ENCODE measurements at places on chromosomes 4 and X.
A peak's percentile ranks its signal among the peaks of the same experiment; 100 is the strongest.

DNA sequence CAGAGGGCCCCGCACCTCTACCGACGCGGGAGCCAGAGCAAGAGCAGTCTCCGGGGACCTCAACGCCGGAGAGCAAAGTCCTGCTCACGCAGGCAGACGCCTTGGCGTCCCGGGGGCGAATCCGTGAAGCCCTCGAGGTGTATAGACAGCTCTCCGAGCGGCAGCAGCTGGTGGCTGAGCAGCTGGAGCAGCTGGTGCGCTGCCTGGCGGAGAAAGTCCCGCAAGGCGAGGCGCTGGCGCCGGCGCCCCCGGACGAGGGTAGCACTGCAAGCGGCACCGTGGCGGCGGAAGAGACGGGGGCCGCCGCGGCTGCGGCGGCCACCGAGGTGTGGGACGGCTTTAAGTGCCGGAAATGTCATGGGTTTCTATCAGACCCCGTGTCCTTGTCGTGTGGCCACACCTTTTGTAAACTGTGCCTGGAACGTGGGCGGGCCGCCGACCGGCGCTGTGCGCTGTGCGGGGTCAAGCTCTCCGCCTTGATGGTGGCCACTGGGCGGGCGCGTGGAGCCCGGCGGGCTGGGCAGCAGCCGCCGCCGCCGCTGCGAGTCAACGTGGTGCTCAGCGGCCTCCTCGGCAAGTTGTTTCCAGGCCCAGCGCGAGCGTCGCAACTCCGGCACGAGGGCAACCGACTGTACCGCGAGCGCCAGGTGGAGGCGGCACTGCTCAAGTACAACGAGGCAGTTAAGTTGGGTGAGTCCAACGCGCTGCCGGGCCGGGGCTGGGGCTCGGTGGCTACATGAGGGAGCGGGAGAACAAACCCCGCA is 672 bp downstream of the LONRF3 start:
- DNase-seq = no peak

- peak; percentile 63 for DNase-seq
These were observed 249.3 kb upstream of the DIPK2B start for GRCh38 chrX:45449982-45450381.

DNA sequence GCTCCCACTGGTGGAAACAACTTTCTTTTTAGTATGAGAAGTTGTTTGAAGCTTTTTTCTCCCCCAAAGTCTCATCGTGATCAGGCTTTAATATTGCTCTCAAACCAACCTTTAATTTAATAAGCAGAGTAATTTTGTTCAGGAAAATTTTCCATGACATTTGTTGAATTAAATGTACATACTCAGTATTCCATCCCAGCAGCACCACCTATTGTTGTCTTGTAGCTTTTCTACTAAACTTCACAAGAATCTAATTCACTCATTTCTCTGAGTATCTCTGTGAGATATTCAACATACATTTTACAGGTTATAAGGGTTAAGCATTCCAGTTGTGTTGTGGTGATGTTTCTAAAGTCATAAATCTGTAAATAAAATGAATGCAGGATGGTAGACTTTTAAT is 218.3 kb upstream of the HAND2 start:
- no peak for DNase-seq

- peak; percentile 24 for DNase-seq
These were observed 39.1 kb downstream of the PDGFRA start for GRCh38 chr4:54268151-54268550.

DNA sequence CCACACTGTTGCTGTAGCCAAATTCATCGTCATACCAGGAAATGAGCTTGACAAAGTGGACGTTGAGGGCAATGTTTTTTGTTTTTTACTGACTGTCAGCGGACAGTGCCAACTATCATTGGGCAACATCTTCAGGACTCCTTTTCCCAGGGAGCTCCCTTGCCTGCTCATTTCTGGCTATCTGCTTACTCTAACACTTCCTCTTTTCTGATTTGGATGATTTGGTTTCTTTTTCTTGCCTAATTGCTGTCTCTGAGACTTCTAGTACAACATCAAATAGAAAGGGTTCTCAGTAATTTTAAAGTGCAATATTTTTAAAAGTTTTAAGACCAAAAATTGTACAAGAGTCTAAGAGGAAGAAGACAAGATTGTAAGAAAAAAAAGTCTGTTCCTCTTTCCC is 92.0 kb upstream of the KLHL4 start:
- DNase-seq = no peak

DNA sequence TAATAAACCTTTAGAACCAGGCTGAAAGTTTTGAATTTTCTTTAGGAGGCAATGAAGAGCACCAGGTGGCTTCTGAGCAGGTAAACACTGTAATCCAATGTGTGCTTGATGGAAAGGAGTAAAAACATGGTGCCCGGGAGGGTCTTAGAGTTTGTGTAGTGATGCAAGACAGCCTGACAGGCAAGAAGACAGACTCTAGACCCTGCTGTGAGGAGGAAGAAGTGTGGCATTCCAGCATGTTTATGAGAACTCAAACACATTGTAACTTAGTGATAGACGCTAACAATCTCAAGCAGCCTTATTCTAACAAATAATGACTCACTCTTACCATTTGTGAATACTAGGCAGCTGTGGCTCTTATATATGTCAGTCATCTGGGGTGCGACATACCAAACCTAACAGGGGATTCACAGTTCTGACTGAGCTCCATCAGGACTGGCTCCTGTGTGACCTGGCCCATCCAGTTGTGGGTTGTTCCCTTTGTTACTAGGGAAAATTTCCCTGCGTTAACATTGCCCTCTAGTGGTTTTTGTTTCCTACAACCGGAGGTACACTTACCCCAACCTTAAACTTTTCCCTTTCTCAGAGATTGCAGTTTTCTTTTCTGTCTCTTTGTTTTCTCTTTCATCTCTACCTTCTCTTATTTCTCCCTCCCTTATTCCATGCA is 53.8 kb downstream of the VSIG4 start:
- DNase-seq = peak; percentile 53

DNA sequence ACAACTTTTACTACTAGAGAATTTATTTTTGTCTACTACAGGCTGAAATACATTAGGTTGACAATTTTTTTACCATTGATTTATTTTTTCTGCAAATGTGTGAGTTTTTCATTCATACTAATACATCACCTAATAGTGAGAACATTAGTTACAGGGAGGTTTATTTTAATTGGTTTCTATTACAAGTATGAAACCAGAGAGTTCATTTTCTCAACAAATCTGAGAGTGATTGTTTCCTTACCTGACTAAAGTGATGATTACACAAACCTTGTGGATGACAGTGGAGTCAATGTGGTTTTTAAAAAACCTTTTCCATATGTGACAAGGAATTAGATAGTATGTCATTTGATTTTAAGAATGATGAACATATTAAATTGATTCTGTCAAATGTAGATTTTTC is 227.4 kb downstream of the PALLD start:
- DNase-seq = no peak

DNA sequence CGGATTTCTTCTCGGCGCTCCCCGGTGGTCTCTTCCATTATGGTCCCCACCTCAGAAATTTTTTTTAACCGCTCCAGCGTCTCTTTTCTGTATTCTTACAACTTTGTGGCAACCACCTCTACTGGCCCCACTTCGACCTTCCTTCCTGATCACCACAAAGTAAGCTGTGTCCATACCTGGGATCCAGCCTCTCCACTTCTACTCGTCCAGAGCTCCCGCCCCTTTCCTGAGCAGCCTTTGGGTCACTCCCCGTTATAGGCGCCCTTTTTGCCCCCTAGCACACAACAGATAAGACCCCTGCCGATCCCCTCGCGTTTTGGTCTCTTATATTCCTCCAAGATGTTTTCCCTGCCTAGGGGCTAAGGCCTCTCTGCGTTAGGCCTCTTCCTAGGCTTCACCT is 557 bp downstream of the PIGG start:
- no peak for DNase-seq

GRCh38 chr4:152148057-152148456 is 387.2 kb upstream of the GATB start:
- no peak for DNase-seq

DNA sequence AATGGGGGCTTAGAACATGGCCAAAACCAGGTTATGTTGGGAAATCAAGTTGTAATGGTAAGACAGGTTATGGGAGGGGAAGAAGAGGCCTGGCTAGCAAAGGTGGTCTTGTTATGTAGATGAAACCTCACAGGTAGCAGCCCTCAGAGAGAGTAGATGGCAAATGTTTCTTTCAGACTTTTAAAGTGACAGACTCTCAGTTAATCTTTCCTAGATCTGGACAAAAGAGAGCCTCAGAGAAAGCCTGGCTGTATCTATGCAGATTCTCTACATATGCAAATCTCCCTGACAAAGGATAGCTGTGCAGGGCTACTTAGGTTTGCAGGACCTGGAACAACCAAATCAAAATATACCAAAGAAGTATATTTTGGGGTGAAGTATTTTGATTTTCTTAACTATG is 284.1 kb upstream of the AMOT start:
- no peak for DNase-seq

DNA sequence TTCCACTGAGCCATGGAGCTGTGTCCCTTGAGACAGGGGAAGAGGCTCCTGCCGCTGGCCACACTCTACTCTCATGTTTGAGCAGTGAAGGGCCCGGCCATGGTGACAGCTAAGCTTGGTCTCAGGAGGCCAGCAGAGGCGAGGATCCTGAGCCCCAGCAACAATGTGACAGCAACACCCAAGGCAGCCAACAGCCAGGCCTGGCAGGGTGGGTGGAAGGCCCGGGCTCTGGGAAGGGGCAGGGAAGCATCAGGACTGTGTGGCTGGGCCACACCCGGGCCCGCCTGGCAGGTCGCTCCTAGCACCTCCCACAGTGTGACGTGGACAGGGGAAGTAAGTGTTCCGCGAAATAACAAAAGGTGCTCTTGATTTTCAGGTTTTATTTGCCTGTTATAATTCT is 24.8 kb downstream of the L1CAM start:
- no peak for DNase-seq

Measured in fibroblast of skin of scalp (primary cell).